ENCODE measurements at places on chromosomes 4 and X. TPM values are rescaled to one million over a fixed set of nuclear protein-coding genes. Genes with fewer than 3 reads are reported as not detected.

Gene TMEM150C
- 1.3 TPM for total RNA-seq

Gene STATH
- not detected for total RNA-seq

Gene CNOT6L
- total RNA-seq: 6.9 TPM

Gene TSPAN5
- 16.7 TPM for total RNA-seq

Gene ZNF711
- 0.89 TPM for total RNA-seq

Gene PIN4
- 34.2 TPM for total RNA-seq

Gene ARMCX1
- 0.31 TPM for total RNA-seq

Gene GPC3
- 0.16 TPM for total RNA-seq

Gene SMR3B
- not detected for total RNA-seq

Gene GPR50
- total RNA-seq: 0.22 TPM

Gene NPY5R
- not detected for total RNA-seq

All from A549 treated with CpdA at 1 μM for 4 hours (cell line).